Stimulated activated CD4-positive, alpha-beta T cell treated with anti-CD3 and anti-CD28 coated beads, Interleukin-2, amount 100 ng/mL, for 4 hours (primary cell): ENCODE measurements at places on chromosomes 3 and 15.
A peak's percentile ranks its signal among the peaks of the same experiment; 100 is the strongest.

DNA sequence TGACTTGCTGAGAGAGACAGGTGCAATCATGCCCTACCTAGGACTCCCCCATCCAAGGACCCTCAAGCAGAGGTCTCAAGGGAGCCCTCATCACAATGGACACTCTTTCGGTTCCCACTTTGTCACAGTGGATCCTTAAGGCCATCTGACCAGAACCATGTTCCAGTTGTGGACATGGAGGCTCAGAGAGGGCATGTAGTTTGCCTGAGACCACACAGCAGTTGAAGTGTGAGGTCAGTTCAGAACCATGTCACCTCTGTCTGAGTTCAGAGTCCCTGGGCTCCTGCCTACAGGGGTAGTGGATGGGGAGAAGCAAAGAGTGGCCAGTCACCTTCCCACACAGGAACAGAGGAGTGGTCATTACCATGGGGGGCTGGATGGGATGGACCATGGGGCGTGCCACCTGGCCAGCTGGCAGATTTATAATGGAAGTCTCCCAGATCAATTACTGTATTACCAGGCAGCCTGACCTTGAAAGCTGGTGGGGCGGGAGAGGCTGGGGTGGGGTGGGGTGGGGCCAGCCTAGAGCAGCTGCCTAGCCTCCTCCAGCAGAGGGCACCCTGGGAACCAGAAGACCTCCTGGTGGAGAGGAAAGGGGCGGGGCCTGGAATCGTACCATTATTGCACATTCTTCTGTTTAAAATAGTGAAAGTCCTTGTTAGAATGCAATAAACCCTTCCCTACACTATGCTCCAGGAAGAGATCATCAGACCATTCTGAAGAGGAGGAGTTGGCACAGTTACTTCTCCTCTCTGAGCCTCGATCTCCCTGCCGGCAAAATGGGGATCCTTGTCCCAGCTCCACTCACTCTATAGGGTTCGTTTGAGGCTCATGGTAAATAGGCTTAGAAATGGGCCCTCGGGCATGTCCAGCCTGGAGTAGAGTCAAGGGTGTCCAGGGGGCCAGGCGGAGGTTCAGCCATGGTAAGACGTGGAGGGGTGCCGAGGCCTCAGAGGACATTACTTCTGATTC lies 26.9 kb upstream of the LINGO1 start:
- peak; percentile 1 for DNase-seq

DNA sequence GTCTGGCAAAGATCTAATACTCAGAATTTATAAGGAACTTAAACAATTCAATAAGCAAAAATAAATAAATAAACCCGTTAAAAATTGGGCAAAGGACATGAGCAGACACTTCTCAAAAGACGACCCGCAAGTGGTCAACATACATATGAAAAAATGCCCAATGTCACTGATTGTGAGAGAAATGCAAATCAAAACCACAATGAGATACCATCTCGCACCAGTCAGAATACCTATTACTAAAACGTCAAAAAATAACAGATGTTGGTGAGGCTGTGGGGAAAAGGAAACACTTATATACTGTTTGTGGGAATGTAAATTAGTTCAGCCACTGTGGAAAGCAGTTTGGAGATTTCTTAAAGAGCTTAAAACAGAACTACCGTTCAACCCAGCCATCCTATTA lies 188.0 kb upstream of the MRPL3 start:
- DNase-seq: no peak

DNA sequence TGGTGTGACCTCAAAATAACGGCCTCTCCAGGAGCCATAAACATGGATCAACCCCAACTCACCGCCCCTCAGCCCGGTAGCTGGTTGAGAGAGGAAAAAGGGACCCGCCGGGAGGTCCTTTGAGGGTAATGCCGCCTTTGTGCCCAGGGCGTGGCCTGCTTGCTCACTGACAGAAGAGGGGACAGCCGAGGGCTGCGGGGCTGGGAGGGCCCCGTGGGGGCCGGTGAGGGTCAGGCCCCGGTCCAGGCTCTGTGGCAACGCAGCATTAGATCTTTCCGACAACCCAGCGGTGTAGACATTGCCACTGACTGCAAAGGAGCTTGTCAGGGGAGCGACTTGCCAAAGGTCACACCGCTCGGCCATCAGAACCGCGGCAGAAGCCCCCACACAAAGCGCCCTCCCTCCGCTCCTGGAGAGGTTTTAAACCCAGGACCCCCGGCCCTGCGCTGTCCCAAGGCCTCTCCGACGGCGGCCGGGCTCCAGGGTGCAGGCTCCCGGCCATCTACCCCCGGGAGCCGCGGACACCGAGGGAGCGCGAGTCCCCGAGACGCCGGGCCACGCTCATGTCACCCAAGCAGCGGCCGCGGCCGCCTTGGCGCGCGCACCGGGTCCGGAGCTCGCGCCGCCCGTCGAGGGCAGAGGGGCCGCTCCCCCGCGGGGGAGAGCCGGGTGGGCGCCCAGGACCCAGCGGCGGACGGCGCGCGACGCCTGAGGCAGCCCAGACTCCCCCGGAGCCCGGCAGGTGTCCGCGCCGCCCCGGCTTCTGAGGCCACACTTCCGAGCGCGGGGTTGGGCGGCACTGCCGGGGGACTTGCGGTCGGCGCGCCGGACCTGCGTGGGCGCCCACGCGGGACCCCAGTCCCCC lies 975 bp downstream of the PCSK6 start:
- DNase-seq: no peak

GRCh38 chr15:41695750-41696436 lies 35.7 kb downstream of the MGA start:
- peak; percentile 22 for DNase-seq

GRCh38 chr15:99135194-99135593 lies 30.3 kb downstream of the SYNM start:
- DNase-seq: no peak

- DNase-seq: no peak
These were observed 821.6 kb downstream of the PDCD6IP start for GRCh38 chr3:34619990-34620389.

DNA sequence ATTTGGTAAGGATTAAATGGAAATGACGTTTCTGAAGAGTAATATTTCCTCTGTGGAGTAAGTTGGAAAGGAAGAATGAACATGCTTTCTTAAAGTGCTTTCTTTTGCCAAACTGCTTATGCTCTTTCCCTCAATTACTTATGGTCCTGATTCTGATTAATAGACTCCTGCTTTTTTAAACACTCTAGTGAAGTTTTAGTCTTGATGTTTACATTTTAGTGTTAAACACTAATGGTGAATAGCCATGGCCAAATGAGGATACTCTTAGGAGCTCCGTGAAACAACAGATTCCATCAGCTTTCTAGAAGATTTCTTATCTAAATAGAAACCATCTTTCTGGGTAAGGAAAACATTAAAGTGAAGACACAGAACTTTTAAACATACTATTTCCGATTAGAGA lies 117.6 kb downstream of the P3H2 start:
- no peak for DNase-seq

GRCh38 chr15:86040356-86041033 lies 39.2 kb upstream of the AGBL1 start:
- no peak for DNase-seq

DNA sequence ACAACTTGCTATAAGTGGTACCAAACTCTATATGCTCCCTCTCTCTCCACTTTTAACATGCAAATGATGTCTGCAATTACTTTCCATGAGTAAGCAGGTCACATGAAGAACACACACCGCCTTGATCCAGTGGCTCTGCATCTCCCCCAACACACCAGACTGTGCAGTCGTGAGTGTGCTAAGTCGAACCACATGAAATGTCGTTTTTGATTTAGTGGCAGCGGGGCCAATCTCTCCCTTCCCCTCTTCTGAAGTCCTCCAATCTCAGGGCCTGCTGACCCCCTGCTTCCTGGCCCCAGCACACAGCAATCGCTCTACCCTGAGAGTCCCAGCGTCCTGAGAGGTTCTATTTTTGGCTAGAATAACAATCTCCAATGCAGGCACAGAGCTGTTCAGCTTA lies 312.5 kb downstream of the SHQ1 start:
- DNase-seq: no peak

DNA sequence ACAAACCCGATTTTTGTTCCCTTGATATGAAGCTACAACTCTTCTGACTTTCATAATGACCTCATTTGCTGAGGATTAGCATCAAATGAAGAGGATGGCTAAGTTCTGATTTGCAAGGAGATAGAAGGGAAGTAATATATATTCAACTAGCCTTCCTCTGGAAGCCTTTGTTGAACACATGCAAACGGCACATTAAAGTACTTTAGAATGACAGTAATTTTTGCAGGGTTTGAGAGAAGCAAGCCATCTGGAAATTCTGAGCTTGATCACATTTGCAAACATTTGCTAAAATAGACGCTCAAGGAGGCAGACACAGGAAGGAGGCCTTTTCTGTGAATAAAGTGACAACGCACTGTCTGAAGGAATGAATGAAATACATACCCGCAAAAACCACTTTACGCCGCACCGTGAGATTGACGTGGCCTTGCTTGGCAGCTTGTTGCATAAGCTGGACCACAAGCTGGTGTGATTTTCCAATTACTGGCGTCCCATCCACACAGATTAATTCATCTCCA lies 657.2 kb downstream of the MAGI1 start:
- no peak for DNase-seq

DNA sequence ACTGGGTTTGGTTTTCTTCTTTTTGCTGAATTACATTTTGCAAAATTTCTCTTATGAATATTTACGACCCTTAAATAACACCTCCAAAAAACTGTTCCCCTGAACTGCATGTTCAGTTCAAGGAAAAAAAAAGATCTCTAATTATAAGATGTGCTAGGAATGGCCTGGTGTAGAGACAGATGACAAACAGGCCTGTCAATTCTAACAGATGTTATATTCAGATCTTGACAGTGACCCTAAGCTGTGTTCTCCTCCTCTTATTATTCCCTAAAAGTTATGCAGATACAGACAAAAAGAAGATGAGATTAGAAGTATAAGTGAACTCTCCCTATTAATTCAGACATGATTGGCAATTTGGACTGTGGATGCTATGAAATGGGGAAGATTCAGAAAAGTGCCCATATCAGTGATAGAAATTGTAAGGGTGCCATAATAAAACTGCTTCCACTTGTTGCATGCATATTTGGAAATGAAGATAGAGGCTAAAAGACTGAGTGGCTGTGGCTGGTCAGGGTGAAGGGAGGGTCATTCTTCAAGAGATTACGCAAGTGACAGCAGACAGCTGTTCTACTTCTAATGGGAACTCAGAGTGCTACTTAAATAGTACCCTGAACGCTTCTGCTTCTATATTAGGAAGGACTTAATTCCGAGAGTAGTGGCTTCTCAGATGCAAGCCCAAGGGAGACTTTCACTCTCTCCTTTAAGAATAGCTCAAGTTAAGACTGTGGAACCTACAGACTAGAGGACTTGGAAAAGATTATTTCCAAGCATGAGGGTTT lies 75.5 kb downstream of the ADAMTS9 start:
- no peak for DNase-seq

DNA sequence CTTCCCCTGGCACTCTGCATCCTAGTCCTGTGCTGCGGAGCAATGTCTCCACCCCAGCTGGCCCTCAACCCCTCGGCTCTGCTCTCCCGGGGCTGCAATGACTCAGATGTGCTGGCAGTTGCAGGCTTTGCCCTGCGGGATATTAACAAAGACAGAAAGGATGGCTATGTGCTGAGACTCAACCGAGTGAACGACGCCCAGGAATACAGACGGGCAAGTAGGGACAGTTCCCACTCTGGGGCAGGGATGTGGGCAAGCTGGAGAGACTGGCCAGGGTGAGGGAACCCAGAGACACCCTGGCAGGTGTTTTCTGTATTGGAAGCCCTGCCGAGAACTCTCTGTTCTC lies 247 bp downstream of the FETUB start:
- no peak for DNase-seq

GRCh38 chr3:16398648-16399047 lies 114.9 kb downstream of the RFTN1 start:
- no peak for DNase-seq

DNA sequence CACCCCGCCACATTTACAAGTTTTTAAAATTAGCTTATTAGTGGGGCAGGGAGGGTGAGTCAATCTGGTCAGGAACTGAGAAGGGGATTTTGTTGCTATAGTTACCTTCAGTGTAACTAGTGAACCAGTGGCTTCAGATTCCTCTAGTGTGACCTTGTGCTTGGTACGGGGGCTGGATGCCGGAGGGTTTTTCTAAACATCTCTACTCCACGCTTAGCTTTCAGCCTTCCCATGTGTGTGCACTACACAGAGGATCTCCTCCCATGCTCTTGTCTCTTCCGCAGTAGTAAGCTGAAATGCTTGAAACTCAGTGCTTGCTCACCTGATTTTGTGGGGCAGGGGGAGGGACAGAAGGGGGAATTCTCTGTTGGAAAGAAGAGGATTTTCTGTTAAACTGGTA lies 67.9 kb upstream of the AKAP13 start:
- DNase-seq: no peak

- no peak for DNase-seq
These were observed 588.8 kb upstream of the GOLIM4 start for GRCh38 chr3:168684519-168684918.

GRCh38 chr3:67462187-67462586 lies 192.2 kb downstream of the SUCLG2 start:
- no peak for DNase-seq

- DNase-seq: no peak
These were observed 83.8 kb downstream of the LINGO1 start for GRCh38 chr15:77548589-77549557.
